ENCODE measurements at places on chromosomes 11 and 22.
A peak's percentile ranks its signal among the peaks of the same experiment; 100 is the strongest.

GRCh38 chr11:7949934-7950333 is 8.4 kb upstream of the OR10A3 start:
- DNase-seq: no peak

DNA sequence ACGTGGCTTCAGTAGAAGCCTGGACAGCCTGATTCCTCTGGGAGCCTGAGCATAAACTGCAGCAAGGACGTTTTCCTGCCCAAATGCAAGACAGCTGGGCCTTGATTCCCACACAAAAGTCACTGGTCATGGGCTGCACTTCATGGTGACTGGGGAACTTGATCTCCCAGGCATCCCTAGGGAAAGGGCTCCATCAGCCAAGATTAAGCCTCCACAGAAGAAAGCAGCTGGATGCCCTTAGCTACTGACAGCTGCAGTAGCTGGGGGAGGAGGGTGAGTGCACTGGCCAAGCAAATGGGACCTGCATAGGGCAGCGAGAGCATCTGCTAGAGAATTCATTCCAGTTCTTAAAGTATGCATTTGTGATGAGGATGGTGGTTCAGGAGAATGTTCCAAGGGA is 267.4 kb upstream of the ISX start:
- no peak for DNase-seq

DNA sequence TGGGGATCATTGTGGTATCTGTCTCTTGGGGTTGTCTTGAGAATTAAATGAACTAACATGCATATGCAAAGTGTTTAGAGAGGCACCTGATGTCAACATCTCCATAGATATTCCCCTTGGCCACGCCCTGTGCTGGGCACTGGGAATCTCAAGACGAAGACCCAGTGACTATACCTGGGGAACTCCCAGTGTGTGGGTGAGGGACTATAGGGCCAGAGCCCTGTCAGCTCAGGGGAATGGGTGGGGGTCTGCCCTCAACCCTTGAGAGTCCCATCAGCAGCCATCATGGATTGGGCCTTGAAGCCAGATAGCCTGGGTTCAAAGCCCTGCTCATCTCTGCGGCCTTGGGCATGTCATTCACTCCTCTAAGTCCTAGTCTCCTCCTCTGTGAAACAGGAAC is 21.6 kb upstream of the LMO1 start:
- no peak for DNase-seq

GRCh38 chr11:70255477-70256116 is 14.9 kb upstream of the PPFIA1 start:
- DNase-seq: no peak

GRCh38 chr11:116928102-116928777 is 90.8 kb upstream of the APOA1 start:
- DNase-seq: no peak

- DNase-seq: no peak
Measured at GRCh38 chr22:24265734-24266133, 4.9 kb upstream of the SPECC1L start.

DNA sequence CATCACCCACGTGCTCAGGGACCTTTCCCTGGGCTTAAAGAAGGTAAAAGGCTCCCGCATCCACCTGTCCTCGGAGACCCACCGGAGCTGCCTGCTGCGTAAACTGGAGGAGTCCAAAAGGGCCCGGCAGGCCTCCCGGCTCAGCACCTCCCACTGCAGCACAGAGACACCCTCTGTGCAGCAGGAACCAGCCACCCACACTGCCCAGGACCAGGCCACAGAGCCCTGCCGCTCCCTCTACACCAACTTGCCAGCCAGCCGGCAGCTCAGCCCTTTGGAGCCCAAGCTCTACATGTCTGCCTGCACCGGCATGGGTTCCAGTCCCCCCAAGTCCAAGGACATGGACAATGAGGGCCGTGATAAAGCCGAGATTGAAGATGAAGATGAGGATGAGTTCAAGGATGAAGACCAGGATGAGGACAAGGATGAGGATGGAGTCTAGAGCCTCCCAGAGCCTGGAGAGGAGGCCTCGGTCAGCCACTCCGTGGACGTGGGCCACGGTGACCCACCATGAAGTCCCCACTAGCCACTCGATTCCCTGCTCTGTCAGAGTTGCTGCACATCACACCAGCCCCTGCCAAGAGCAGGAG is 4.2 kb downstream of the CCDC116 start:
- DNase-seq: no peak

DNA sequence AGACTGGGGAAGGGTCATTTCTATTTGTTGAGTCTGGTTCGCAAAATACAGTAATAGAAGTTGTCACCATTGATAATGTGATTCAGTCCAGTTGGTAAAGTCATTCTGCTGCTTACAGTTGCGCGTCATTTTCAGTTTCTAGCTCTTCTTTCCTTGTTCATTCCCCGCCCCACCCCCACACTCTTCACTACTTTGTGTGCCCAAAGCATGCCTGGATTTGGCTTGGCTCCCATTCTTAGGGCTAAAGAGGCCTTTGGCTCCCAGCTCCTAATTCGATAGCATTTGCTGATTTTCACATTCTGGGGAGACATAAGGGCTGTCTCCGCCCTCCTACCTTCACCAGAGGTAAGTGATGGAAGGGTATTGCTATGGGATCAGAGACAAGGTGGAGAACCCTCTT is 43.0 kb downstream of the CECR2 start:
- no peak for DNase-seq

DNA sequence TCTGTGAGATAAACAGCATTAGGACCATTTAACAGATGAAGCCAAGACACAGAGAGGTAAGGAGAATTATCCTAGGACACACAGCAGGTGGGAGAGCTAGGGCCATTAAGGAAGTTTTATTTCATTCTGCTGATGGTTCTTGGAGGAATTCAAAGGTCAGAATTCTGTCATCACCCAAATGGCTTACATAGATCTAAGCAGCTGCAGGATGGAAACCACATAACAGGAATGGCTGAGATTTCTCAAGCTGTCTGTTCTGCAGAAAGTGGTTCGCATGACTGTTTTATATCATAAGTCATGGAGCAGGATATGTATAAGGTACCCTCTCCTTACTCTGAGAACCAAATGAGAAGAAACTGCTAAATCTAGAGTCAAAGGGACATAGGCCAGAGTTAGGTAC is 163.2 kb upstream of the NARS2 start:
- DNase-seq: no peak

DNA sequence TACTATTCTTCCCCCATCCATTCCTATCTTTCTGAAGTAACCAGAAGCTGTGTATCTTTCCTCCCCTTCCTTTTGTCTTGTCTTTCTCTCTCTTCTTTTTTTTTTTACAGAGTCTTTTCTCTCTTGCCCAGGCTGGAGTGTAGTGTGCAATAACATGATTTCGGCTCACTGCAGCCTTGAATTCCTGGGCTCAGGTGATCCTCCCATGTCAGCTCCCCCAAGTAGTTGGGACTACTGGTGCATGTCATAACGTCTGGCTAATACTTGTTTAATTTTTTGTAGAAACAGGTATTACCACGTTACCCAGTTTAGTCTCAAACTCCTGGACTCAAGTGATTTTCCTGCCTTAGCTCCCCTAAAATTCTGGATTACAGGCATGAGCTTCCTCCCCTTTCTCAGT is 86.5 kb downstream of the IGLL5 start:
- DNase-seq: no peak

GRCh38 chr11:90241414-90241813 is 18.6 kb upstream of the CHORDC1 start:
- no peak for DNase-seq

GRCh38 chr11:114099392-114100178 is 40.1 kb downstream of the ZBTB16 start:
- DNase-seq: no peak

- no peak for DNase-seq
Measured at GRCh38 chr11:10301656-10302358, 3.1 kb upstream of the ADM start.

DNA sequence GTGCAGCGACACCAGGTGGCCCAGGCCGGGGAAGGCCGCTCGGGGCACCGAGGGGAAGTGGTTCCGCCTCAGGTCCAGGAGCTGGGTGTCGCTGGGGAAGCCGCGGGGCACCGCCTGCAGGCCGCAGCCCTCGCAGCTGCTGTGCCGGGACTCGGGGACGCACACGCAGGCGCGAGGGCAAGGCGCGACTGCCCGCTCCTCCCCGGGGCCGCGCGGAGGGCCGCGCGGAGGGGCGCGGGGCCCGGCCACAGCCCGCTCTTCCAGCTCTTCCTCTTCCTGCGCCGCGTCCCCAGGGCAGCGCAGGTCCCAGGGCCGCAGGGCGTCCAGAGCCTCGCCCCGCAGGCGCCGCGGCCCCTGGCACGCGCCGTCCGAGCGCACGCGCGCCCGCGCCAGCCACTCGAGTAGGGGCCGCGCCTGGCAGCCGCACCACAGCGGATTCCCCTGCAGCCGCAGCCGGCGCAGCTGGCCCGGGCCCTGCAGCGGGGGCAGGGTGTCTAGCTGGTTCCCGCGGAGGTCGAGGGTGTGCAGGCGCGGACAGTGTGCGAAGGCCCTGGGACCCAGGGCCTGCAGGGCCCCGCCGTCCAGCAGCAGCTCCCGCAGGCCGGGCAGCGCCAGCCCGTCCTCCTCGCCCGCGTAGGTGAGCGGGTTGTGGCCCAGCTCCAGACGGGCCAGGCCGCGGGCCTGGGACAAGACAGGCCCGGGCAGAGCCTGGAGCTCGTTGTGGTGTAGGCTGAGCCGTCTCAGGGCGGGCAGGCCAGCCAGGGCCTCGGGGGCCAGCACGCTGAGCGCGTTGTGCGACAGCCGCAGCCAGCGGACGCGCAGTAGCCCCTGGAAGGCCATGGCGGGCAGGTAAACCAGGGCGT is 2.8 kb downstream of the CHADL start:
- DNase-seq: no peak

DNA sequence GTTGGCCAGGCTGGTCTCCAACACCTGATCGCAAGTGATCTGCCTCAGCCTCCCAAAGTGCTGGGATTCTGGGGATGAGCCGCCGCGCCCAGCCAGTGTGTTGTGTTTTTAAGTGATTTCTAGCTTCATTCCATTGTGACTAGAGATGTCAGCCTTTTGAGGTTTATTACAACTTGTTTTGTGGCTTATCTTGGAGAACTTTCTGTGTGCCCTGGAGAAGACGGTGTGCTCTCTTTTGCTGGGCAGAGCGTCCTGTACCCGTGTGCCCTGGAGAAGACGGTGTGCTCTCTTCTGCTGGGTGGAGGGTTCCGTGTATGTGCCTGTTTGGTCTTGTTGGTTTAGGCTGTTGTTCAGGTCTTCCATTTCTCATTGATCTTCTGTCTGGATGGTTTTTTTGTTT is 12.5 kb downstream of the SELENOO start:
- no peak for DNase-seq

- no peak for DNase-seq
Measured at GRCh38 chr11:68076371-68077042, 37.7 kb downstream of the TCIRG1 start.

DNA sequence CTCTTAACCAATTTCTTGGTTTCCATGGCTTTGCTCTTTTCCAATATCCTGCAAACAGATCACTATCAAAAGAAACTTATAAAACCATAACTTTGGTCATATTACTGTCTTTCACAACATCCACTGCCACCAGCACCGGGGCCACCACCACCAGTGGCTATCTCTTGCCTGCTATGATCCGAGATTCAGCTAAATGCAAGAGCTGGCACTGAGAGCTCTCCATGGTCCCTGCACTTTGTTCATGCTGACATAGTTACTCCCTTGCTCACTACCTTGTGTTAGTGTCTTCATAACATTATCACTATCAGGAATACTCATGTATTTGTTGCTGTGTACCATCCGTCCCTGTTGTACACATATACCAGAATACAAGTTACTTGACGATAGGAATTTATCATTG is 299.0 kb downstream of the ETS1 start:
- no peak for DNase-seq

DNA sequence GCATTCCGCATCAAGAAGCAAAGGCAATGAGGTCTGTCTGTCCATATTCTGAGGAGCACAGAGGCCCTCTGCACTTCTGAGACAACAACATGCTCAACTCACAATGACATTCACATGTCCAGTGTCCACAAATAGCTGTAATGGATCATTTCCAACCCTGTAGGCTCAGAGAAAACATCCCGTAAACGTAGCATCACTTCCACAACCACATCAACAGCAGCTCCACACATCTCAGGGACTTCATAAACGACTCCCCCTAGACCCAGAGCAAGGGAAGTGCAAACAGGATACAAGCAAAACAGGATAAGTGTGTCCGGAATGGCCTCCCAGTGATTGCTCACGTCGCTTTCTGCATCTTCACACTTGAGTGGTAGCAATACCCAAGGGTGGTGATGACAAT is 100.2 kb downstream of the SYN3 start:
- DNase-seq: no peak

GRCh38 chr11:75938543-75938942 is 123.5 kb downstream of the UVRAG start:
- DNase-seq: peak; percentile 23

- no peak for DNase-seq
Measured at GRCh38 chr22:23527971-23528740, 51.9 kb downstream of the IGLL1 start.

DNA sequence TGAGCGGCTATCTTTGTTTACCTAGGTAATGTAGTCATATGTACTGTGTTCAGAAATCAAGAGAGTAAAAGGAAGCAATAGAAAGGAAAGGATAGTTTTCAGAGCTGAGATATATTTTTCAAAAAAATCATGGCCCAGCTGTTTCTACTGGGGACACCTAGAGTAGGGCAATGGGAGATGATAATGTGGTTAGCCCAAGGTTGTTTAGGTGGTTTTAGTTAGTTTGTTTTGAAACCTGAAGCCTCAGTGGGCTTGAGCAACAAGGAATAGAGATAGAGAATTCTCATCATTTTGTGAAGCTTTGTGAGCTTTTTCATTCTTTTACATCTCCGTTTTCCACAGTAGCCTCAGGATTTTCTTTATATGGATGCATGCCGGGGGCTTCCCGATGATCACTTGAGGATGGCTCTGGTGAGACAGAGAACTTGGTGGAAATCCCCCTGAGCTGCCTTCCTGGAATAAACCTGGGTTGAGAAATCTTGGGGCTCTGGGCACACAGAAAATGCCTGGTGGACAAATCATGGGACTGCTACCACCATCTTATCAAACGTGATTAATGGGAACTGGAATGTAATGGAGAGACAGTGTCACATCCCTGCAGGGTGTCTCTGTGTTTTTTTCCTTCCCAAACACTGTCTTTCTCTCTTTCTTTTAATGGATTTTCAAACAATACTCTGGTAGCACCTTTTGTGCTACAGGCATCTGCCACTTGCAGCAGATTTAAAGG is 49.0 kb downstream of the ARHGAP42 start:
- no peak for DNase-seq

DNA sequence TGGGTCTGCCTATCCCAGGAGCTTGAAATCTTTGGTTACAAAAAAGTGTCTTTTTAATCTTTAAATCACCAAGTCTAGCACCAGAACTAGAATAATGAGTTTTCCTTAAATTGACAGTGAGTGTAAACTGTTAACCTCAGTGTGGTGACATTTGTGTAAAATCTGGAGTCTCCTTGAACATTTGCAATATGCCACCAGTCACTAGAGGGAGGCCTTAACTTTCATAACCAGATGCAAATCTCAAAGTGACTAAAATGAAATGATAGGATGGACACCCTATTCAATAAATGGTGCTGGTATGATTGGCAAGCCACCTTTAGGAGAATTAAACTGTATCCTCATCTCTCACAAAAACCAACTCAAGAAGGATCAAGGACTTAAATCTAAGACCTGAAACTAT is 8.3 kb upstream of the SCGB1D2 start:
- DNase-seq: no peak

Measured in stromal cell of bone marrow (primary cell).